NCI-H524 (cell line): ENCODE measurements at places on chromosomes 12 and 14.

DNA sequence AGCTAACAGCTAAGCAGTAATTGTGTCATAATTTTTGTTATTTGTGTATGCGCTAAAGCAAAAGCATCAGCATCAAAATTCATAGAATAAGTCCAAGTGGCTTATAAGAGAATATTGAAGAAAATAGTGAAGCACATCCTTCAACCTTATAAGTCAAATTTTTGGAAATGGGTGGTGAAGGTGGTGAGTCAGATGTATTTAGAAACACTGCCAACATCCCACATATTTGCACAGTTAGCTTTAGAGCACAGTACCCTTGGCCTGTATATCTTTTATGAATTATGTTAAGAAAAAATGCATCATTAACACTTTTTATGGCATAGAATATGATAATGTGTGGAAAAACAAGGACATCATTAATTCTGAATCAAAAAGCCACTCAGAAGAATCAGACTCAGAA lies 8.0 kb downstream of the SYT10 start:
- no peak for DNase-seq

DNA sequence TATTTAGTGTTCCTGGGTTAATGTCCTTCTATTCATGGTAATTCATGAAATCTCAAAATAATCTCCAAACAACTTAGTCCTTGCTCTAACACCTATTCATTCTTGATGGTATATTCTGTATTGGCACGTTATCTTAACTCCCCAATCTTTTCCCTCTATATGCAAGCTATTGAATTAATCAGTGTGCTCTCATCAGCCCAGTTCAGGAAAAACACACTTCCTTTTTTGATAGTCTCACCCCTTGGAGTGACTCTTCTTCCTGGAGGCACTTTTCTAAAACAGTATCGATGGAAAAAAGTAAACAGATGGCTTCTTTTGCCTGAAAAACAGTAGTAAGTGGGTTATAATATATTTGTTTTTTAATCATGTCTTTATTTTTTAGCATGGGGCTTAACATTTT lies 28.6 kb downstream of the TULP3 start:
- DNase-seq: no peak

- DNase-seq: no peak
These were observed 3.1 kb upstream of the IGFBP6 start for GRCh38 chr12:53094394-53094787.

- no peak for DNase-seq
These were observed 383.0 kb downstream of the PCNX1 start for GRCh38 chr14:71290301-71290700.

DNA sequence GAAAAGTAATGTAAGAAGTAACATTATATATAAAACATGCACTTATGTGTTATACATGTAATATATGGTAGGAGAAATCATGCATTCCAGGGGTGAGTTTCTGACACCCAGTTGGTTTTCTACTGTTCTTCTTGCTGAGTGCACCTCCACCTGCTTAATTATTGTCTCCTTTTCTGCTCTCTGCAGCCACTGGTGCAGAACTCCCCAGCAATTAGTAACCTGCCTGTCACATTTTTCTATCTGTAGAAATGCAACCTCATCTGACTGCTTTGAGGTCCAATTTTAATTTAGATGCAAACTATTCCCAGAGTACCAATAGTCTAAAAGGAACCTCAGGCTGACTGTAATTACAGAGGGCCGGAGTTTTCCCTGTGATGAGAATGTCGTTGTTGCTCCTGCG lies 842.1 kb downstream of the AACS start:
- no peak for DNase-seq

DNA sequence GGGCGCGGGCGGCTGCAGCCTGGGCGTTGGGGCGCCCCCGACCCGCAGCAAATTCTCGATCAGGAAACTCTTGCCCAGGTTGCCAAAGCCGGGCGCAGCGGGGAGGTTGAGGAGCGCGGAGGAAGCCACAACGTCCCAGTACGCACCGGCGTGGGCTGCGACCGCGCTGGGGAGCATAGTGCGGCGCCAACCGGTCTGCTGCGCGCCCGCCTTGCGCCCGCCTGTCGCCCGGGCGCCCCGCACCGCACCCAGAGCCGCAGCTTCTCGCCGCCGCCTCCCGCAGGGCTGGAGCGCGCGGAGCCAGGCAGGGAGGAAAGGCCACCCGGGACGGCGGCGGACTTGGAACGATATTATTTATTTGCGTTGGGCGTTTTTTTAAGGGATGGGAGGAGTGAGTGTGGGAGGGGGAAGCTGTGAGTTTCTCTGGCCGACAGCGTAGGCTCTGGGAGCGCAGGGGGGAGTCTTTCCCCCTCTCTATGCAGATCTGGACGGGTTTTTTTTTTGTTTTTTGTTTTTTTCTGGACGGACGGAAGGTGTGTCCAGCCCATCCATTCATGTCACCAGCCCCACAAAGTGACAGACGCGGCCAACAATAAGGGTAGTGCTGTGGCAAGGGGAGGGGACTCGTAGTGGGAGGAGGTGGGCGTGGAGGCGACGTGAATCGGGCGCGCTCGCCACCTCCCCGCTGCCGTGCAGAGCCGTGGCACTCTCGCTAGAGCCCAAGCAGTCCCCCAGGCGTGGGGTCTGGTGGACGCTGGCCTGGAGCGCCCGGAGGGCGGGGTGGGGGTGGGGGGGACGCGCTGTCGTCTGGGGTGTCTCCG lies at the start of gene DBX2:
Gene DBX2 (minus strand): TSS at position 349 of the 821 bp plus-strand sequence. CDS start 172 bp downstream, at position 177.
- no peak for DNase-seq
